ENCODE measurements at places on chromosomes 4 and X.

DNA sequence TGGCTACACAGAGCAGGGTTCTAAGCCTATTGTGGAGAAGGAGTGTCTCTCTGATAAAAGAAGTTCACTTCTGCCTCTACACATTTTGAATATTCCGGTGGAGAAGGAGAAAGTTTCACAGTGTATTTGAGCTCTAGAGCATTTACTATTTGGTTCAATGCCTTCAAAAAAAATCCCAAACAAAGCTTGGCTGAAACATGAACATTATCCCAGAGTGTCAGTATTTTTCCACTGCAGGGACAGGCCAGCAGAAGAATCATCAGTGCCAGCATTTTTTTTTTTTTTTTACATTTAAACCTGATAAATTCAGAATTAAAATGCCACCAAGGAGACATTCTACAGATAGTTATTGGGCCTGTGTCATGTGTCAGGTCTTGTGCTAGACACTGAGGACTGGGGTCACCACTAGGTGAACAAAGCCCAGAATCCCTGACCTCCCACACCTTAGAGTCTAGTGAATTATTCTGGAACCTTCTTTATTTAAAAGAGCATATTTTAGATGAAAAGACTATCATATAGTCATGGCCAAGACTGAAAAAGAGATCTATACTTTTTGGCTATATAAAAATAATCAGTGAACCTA lies 48.0 kb upstream of the NAP1L5 start:
- no peak for DNase-seq
- no peak overlapping the region for H3K4me3 ChIP-seq
- H3K36me3 ChIP-seq, result peaks cover 13% of the 10 kb centered on the region
- H3K27ac ChIP-seq, result no peak overlapping the region

GRCh38 chr4:16000708-16001483 lies 37.9 kb upstream of the FGFBP2 start:
- H3K27ac ChIP-seq, result no peak overlapping the region
- H3K36me3 ChIP-seq, result no peaks in the 10 kb centered on the region
- H3K4me3 ChIP-seq, result no peak overlapping the region
- no peak for DNase-seq

- H3K4me1 ChIP-seq, result no peaks in the 10 kb centered on the region
- H3K36me3 ChIP-seq, result no peaks in the 10 kb centered on the region
- no peak overlapping the region for H3K27ac ChIP-seq
- no peaks in the 10 kb centered on the region for H3K27me3 ChIP-seq
These were observed 1115.5 kb downstream of the NLGN4X start for GRCh38 chrX:5113128-5113527.

DNA sequence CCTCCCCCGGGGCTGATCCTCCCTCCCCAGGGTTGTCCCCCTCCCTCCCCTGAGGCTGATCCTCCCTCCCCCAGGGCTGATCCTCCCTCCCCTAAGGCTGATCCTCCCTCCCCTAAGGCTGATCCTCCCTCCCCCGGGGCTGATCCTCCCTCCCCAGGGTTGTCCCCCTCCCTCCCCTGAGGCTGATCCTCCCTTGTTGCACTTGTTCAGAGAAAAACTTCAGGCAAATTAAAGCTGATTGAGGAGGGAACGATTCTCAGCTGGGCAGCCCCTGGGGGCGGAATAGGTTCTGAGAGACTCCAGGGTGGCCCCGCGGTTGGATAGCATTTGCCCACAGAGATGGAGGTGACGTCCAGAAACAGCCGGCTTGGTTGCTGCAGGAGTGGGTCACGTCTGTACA lies 110.7 kb upstream of the ADRA2C start:
- no peaks in the 10 kb centered on the region for H3K27me3 ChIP-seq
- DNase-seq, result no peak
- H3K4me3 ChIP-seq, result no peak overlapping the region

DNA sequence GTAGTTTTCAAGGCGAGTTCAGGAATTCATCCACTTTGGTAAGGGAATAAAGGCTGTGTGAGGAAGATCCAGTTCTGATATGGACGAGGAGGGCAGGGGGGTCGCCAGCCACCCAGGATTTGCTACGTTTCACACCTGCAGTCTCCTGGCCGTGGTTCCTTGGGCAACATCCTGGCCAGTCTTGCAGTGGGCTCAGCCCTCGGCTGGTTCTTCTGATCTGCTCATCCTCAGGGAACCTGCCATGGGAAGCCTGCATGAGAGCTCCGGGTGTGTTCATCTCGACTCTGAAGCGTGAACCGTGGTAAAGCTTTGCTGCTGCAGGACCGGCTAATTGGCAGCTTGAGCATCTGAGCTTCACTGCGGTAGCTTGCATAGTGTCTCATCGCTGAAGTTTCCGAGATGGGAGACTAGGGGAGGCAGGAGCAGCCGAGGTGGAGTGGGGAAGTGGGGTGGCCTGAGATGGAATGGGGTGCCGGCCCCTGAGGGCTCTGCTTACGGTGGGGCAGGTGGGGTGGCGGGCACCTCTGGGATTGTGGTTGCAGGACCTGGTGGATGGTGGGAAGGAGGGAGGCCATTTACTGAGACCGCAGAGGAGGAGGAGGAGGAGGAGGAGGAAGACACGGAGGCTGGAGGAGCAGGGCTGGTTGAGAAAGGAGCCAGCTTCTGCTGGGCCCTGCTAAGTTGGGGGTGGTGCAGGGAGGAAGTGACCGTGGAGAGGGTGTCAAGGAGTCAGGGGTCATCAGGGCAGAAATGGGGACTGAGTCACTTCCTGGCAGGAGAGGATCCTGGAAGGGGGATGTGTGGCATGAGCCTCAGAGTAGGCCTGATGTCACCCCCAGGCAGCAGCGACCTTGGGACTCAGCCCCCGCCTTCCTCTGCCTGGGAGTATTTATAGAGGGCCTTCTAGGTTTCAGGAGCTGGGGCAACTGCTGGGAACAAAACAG lies 213.1 kb upstream of the PSAPL1 start:
- H3K36me3 ChIP-seq, result no peaks in the 10 kb centered on the region
- no peak for DNase-seq
- no peaks in the 10 kb centered on the region for H3K4me1 ChIP-seq
- H3K4me3 ChIP-seq, result no peak overlapping the region
- H3K27me3 ChIP-seq, result no peaks in the 10 kb centered on the region
